Eye (tissue), 1 donor: ENCODE measurements at places on chromosomes 11 and 22.

DNA sequence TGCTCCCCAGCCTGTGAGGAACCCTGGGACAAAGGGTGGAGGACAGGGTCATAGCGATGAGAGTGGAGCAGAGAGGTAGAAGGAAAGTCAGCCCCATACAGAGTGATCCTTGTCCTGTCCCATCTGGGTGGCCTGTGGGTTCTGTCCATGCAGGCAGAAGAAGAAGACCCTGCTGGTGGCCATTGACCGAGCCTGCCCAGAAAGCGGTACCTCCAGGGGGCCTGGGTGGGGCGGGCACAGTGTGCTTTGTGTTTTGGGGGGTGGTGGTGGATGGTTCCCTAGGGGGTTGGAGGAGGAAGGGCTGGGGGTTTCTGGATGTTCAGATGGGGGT lies 7.9 kb downstream of the SIDT2 start:
- no peak for DNase-seq

DNA sequence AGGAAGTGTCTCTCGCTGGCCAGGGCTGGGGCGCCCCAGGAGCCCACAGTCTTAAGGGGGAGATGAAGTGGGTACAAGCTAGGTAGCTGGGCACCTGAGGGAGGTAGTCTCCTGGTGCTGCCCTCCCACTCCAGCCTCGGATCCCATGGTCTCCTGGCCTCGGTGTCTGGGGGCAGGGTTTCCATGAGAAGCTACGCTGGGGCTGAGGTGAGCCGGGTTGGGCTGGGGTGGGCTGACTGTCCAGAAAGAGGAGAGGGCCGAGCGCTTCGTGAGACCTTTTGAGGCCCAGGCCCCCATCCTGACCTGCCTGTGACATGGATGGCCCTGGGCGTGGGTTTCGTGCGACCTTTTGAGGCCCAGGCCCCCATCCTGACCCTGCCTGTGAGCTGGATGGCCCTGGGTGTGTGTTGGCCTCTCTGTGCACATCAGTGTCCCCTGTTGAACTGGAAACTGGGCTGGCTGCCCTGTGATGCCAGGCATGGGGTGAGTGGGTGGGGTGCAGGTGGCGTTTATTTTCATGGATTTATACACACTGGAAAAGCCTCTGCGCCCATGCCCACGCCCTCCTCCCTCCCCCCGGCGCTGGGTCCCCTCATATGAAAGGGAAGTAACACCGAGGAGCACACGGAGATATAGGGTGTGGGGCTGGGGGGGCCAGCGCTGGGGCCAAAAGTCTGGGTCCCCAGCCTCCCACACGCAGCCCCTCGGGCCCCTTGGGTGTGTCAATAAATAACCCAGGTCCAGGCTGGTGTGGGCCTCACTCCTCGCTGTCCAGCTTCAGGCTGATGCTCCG lies 8.6 kb downstream of the AIP start:
- DNase-seq = no peak

DNA sequence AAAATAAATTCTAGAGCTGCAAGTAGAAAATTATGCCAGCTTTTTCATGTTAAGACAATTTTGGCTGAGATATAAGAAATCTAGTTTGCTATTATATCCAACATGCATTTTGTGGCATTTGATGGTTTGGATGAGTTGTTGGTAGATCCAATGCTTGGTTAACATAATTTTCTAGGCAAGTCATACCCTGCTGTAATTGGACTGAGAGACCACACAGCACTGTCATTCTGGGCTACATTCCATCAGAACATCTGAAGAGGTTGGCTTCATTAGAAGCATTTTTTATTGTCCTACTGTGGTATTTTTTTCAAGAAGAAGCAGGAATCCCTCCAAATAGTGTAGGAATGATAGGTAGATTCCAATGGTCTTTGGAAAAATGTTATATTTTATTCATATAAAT lies 561.0 kb downstream of the LUZP2 start:
- DNase-seq = no peak

DNA sequence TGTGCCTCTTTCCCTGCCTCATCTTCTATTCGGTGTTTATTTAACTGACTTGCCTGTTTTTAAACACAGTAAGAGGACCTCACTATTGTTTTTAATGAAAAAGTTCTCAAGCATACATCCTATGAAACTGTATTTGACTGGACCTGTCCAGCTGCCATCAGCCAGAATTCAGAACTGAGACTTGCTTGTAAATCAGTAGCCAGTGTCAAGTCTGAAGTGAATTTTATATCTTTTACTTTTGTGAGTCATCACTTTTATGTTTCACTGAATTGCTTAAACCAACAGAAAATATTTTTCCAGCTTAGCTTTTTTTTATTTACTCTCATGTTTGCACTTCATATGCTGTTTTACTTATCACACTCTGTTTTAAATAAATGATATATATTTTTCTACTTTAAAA lies 88.3 kb downstream of the LUZP2 start:
- DNase-seq = no peak

- peak; percentile 73 for DNase-seq
Measured at GRCh38 chr22:36180038-36180880, 19.7 kb upstream of the APOL3 start.

DNA sequence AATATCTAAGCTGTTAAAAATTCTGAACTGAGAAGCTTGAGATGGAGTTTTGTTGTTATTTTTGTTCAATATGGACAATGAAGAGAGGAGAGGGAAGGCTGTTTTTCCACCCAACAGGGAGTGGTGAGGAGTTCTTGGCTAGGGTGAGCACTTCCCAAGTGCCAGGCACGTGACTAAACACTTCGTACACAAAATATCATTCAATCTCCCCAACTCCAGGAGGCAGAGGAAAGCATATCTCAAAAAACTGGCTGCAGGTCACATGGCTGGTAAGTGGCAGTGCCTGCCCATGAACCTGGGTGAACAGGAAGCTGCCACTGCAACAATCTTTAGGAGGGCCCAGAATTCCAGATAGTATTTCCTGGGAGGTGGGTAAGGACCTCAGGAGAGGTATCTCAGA lies 11.6 kb downstream of the ELF5 start:
- DNase-seq = no peak

- no peak for DNase-seq
Measured at GRCh38 chr22:33492210-33492651, 428.0 kb downstream of the LARGE1 start.

DNA sequence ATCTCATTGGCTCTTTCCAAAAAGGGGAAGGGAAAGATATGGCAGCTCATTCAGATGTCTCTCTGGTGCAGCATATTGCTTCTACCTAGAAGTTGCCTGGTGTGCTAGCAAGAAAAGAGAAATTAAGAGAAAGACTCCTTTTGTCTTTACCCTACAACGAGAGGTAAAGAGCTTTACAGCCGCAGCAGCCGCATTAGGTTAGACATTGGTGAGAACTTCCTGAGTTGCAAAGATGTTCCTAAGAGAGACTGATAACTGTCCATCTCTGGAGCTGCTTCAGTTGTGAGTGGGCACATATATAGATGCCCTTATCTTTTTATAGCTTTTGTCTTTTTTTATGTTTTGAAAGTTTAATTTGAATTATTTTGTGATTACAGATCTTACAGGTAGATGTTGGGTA lies 80.8 kb upstream of the NNMT start:
- no peak for DNase-seq

- DNase-seq = no peak
Measured at GRCh38 chr22:49218142-49218541, 609.5 kb downstream of the BRD1 start.

DNA sequence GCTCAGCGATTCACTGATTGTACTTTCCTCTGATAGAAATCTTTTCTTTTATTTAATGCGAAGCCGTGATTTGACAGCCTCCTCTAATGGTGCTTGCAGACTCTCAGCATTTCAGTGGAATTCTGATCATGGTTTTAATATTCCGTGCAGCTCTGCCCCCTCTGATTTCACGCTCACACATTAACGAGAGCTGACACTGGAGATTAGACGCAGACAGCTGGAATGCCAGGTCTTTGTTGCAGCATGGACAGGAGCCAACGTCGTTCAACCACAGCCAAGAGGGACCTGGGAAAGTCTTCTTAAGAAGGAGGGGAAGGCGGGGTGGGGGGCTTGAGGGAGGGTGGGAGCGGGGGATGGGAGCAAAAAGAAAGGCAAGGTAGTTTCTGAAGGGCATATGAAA lies 186.4 kb downstream of the BLID start:
- peak; percentile 96 for DNase-seq

DNA sequence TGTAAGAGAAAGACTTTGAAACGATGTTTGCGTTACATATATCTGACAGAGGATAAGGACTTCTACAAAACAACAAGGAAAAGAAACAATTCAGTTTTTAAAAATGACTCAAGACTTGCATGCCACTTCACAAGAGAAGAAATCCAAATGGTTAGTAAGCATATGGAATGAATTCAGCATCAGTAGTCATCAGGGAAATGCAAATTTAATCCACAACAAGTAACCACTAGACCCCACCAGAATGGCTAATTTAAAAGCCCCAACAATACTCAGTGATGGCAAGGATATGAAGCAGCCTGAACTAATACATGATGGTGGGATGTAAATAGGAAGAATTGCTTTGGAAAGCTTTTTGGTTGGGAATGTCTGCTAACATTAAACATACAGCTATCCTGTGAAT lies 142.6 kb downstream of the ATXN10 start:
- DNase-seq = no peak

GRCh38 chr11:133809569-133810491 lies 35.5 kb downstream of the SPATA19 start:
- peak; percentile 56 for DNase-seq

DNA sequence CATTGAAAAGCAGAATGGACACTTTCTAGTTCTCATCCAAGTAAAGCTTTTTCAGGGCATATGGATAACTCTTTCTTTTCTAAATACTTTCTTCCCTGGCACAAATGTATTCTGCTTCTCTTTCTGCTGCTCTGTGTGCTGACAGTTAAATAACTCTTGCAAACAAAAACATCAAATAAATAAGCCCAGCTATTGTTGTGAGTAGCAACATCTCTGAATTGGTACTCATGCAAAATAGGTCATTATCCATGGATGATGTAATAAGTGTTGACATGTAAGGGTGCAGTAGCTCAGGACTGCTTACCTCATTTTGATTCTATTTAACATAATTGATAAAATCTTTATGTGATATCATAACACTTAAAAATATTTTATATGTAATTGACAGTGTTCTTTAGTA lies 164.3 kb downstream of the MSANTD4 start:
- peak; percentile 54 for DNase-seq

GRCh38 chr11:12202661-12203310 lies 92.4 kb downstream of the MICAL2 start:
- DNase-seq = no peak
